CD4-positive, CD25-positive, alpha-beta regulatory T cell (primary cell): ENCODE measurements at places on chromosomes 12 and 14. TPM values are rescaled to one million over a fixed set of nuclear protein-coding genes. Genes with fewer than 3 reads are reported as not detected.

GRCh38 chr14:101587441-101587911 lies 26.2 kb downstream of the DIO3 start:
- no peak for DNase-seq

- DNase-seq, result no peak
Observed at GRCh38 chr12:44490181-44490580, 385.9 kb downstream of the NELL2 start.

GRCh38 chr12:75162845-75163244 lies 46.8 kb downstream of the KCNC2 start:
- no peak for DNase-seq

GRCh38 chr12:38515912-38516311 lies 199.3 kb downstream of the ALG10B start:
- DNase-seq, result no peak

Gene KITLG
- not detected for total RNA-seq

Gene PTHLH
- not detected for total RNA-seq
